ENCODE measurements at places on chromosomes 7 and 10.
A peak's percentile ranks its signal among the peaks of the same experiment; 100 is the strongest.

DNA sequence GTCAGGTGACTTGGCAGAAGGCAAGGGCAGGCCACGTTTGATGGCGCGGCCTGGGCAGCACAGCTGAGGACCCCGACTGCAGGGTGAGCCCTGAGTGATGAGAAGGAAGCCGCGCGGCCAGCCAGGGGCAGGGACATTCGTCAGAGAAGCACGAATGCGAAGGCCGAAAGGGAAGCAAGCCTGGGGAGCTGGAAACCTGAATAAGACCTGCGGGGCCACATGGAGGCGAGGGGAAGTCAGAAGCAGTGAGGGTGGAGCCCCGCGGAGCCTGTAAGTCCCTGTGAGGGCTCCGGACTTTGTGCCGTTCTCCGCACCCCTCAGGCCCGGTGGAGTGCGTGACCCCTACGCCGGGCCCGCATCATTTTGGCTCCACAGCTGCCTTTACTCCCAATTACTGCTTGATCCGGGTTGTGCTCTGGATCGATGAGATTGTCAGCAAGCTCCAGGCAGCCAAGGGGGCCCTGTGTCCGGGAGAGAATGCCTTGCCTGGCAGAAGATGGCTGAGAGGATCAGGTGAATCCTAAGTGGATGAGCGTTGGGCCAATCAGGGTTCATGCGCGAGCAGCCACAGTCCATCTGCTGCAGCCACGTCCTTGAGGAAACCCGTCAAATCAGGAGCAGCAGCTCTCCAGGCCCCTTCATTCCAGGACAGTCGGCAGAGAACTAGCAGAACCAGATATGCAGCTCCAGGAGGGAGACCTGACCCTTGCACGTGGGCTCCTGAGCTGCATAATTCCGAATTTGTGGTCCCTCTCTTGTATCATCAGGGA, 293.3 kb upstream of the SHH start:
- no peak for DNase-seq

DNA sequence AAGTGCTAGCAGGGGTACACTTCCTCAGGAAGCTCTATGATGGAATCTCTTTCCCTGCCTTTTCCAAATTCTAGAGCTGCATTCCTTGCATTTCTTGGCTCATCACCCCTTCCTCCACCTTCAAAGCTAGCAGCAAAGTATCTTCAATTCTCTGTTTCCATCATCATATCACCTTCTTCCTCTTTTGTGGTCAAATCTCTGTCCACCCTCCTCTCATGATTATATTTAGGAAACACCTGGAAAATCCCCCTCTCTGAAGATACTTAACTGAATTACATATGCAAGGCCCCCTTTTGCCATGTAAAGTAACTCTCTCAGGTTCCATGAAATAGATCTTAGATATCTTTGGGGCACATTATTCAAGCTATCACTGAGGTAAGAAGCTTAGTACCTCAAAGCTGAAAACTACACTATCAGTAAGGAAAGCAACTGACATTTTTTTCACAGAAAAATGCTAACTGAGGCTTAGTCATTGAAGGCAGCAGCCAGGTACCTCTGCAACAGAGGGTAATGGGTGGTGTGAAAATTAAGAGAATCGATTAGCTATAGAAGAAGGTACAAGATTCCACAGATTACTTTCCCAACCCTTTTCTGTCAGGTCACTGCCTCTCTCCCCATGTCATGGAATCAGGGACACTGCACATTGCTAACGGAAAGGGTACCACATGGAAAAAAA, 197.3 kb downstream of the MACC1 start:
- DNase-seq = no peak

DNA sequence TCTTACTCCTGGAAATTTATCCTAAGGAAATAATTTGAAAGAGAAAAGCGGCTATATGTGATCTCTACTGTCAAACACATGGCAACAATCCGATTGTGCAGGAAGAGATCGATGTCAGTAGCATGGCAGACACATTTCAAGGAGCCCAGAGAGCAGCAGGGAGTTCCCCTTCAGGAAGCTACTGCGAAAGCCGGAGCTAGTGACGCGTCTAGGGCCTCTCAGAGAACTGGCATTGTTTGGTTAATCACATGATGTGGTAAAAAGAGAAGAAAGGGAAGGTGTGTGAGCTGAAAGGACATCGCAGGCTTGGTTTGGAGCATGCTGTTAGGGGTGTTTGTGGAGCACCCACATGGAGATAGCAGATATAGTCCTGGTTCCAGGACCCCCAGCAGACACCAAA, 74.9 kb downstream of the BEND7 start:
- DNase-seq = no peak

GRCh38 chr10:100482181-100482833, 19.5 kb downstream of the WNT8B start:
- peak; percentile 96 for DNase-seq

GRCh38 chr7:26208040-26208439, 6.5 kb downstream of the CBX3 start:
- DNase-seq = no peak

DNA sequence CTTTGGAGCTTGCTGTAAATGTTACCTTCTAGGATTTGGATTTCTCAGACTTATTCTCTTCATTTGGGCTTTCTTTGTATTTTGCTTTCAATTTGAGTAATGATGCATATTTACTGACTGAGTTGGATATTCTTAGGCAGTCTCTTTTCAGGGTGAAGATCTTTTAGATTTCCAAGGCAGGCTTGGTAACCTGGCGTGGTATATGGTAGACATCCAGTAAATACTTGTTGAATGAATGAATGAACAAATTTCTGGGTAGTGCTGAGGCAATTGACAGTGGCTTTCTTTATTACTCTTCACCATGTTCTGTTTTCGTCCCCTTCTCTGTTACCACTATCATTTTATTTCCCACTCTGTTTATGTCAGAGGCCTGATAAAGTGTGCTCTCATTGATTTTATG, 27.1 kb downstream of the BBS9 start:
- DNase-seq = no peak

- DNase-seq = no peak
Observed at GRCh38 chr10:484441-484924, 205.0 kb downstream of the DIP2C start.

- DNase-seq = no peak
Observed at GRCh38 chr7:4842319-4843064, 19.3 kb downstream of the PAPOLB start.

DNA sequence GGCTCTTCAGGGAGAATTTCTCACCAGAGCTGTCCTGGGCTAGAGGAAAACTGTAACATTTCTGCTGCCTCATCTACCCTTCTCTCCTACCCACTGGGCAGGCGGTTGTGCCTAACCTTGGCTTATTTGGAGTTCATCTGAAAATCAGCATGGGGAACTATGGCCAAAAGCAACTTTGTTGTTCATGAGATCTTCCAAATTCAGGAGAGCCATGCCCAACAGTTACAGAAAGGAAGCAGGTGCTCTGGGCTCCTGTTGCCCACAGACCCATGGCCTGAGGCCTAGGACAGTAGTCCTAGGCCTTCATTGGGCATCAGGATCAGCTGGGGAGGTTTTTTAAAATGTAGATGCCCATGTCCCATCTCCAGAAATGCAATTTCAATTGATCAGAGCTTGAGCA, 85.2 kb downstream of the GRID1 start:
- DNase-seq = no peak

DNA sequence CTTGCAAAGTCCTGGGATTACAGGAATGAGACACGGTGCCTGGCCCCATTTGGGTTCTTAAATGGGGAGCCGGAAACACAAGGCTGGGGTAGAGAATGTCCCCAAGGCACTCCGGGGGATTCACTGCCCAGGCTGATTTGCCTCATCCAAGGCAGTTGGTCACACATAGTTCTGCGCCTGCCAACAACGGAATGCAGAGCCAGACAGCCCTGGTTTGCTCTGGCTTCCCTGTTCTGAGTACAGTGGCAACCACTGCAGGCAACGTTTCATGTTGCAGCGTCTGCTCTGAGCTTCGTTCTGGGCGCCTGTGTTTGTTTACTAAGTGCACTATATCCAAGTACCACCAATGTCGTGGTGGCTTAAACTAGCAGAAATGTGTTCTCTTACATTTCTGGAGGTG, 61.7 kb upstream of the C1QL3 start:
- no peak for DNase-seq

DNA sequence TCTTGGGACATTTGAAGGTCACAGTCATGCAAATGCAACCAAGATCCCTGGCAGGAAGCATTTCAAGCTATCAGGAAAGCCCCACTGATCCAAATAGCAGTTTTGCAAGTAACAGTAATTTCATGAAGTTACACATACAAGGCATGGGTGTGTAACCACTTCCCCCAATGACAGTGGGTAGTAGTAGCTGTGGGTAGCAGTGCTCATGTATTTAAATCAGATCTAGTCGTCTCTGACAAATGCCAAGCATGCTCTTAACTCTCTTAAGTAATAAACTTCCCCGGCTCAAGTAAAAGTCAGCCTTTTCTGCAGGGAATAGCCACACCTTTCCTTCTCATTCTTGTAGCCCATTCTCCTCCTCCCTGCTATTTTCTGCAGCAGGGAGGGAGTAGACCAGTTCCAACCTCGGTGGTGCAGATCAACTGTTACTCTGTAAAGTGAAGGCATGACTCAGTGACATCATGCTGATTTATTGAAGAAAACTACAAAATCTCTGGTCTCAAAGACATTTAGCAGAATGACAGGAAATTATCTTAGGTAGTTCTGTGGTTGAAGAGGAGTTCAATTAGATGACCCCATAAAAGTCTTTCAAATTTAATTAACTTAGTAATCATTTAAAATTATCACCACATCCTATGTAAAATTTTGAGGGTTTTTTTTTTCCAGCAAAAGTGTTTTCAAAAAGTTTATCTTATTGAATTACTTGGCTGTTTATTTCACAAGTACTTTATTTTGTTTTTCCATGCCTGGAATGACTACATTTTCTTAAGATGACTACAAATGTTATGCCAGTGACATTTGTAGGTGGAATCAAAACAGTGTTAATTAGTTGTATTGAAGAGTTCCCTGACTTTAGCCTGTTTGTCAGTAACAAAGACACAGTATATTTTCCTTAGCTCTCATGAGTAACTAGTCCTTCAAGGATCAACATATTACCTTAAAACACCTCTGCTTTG, 568.3 kb downstream of the INHBA start:
- no peak for DNase-seq

DNA sequence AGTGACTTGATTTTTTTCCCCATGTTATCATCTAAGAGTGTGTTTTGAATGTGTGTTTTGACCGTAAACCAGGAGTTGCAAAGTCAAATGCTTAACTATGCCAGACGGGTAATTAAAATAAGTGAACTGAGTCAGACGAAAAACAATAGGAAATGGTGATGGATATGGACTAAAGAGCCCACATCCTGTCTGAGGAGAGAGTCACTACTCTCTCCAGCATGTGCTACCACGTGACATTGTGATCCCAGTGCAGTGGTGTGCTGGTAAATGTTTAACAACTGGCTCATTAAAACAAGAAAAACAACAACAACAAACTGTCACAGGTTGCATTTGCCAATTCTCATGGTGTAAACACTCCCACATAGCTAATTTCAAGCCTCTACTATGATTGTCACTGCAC, 164.3 kb downstream of the SUGCT start:
- DNase-seq = no peak

DNA sequence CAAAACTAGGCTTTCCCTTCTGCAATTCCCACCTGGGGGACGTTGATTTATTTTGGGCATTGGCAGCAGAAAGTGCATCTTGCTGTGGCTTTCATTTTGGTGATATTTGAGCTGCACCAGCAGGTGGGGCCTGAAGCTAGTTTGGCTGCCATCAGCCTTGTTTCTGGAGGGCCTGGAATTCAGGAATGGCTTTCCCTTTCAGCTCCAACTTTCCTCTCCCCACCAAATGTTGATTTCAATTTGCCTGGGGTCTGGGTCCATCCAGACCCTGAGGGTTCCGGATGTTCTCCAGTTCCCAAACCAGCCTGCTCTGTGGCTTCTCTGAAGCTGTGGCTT, 640.4 kb downstream of the TYW1 start:
- no peak for DNase-seq

DNA sequence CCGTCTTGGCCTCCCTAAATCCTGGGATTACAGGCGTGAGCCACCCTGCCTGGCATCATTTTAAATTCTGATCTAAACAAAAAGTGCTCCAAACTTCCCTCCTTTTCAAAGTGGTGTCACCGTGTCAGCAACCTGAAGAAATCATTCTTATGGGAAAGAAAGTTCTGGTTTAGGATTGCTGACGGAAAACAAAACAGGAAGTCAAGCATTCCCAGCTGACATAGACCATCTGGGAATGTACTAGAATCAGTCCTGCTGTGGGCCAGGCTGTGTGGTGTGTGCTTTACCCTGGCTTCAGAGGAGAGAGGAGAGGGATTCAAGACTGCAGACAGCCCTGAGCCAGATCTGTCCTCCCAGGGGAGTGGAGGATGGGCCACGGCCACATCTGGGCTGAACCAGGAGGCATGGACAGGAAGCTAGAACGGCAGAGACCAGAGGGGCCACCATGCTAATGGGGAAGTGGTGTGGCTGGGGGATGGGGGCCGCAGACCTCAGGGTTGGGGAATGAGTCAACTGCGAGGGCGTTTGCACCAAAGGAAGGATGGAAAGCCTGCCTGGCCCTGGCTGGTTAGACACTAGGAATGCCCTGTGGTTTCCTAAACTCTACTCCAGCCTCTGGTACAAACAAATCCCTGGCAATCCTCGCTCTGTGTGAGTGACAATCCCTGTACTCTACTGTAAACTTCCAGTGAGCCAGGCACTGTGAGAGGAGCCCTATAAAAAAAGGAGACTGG, 16.7 kb upstream of the CLIP2 start:
- DNase-seq = peak; percentile 42

- no peak for DNase-seq
Observed at GRCh38 chr10:131247873-131248272, 63.6 kb downstream of the TCERG1L start.

- no peak for DNase-seq
Observed at GRCh38 chr10:88802523-88803285, at the start of gene LIPM. Gene LIPM, plus strand, starts transcription at chr10:88802730. Its CDS starts 167 bp downstream, at chr10:88802897.

DNA sequence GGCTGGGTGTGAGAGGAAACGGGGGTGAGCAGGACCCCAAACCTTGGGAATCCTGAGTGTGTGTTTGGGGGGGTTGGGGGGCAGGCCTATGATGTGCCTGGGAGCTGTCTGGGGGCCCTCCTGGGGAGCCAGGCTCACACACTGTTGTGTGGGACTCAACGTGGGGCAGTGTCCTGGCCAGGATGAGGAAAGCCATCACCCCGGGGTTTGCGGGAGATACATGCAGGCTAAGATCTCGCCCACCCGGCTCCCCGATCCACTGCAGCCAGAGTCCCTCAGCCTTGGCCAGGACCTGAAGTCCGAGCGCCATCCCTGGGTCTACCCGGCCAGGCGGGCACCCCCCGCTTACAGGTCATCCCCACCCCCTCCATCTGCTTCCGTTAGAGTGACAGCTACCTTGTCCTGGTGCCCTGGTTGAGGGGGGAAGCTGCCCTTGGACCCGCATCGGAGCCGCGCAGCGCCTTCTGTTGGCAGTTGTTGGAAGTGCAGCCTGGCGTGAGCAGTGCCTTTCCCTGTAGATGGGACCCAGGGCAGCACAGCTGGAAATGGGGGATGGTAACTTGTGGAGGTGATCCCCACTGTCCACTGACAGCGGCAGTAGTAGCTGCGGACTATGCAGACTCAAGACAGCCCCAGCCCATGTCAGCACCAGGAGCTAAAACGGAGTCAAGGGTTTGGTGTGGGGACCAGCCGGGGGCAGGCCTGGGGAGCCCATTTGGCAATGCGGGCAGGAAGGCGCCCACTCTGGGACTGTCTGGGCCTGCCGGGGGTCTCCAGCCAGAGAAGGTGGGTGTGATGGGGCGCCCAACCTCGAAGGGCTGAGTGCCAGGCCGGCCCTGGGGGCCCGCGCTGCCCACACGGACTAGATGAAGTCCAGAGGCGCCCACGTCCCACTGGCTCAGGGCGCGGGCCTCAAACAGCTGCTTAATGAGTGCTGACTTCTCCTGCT, 885.6 kb upstream of the ZNF722 start:
- DNase-seq = no peak

GRCh38 chr7:151012911-151013347, 11.4 kb downstream of the ATG9B start:
- peak; percentile 80 for DNase-seq

Measured in posterior cingulate gyrus (tissue), 11 donors.